Sigmoid colon (tissue), 7 donors: ENCODE measurements at places on chromosomes 3 and 15.

DNA sequence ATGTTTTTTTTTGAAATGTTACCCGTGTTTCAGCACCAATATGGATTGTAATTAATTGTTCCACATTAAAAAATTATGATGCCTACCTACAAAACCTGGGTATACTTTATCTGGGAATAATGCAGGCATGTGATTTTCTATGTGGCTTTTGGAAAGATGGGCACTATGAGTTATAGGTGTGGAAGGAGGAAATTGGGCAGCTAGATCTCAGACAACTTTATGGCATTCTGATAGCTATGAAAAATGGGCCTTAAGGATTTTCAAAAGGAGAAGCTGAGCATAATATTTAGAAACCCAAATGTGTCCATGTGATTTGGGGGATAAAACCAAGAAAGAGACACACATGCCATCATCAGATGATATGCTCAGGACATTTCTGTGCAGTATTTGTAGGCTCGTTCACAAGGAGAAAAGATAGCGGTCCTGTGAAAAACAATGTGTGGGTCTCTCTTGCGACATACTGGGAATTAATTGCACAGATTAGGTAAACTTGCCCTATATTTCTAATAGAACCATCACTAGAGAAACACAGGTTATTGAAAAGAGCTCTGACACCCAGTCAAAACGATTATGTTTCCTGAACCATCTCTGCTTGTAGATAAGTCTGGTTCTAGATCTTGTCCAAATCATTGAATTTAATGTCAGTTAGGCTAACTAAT is 35.3 kb downstream of the ARPP21 start:
- no peak overlapping the region for H3K4me3 ChIP-seq
- DNase-seq = no peak
- no peaks in the 10 kb centered on the region for H3K27me3 ChIP-seq
- H3K36me3 ChIP-seq = no peaks in the 10 kb centered on the region
- no peaks in the 10 kb centered on the region for H3K4me1 ChIP-seq
- H3K27ac ChIP-seq = no peak overlapping the region

DNA sequence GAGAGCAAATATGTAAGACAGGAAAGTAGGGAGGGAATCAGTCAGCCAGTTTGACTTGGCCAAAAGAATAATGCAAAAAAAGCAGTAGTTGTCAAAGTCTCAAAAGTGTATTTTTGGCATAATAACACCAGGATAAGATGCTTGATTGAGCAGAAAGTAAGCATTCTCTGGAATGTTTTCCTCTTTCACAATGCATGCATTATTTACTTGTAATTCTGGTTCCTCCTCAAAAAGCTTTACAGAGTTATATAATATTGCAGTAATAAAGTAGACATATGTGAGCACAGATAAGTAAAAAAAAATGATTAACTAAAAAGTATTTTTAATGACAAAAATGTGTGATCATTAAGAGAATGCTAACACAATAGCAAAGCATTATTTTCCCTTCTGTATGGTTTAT is 285.9 kb upstream of the BCHE start:
- DNase-seq = no peak
- no peak overlapping the region for H3K27ac ChIP-seq
- no peaks in the 10 kb centered on the region for H3K4me1 ChIP-seq
- H3K27me3 ChIP-seq = no peaks in the 10 kb centered on the region
- no peaks in the 10 kb centered on the region for H3K36me3 ChIP-seq
- no peak overlapping the region for H3K4me3 ChIP-seq

DNA sequence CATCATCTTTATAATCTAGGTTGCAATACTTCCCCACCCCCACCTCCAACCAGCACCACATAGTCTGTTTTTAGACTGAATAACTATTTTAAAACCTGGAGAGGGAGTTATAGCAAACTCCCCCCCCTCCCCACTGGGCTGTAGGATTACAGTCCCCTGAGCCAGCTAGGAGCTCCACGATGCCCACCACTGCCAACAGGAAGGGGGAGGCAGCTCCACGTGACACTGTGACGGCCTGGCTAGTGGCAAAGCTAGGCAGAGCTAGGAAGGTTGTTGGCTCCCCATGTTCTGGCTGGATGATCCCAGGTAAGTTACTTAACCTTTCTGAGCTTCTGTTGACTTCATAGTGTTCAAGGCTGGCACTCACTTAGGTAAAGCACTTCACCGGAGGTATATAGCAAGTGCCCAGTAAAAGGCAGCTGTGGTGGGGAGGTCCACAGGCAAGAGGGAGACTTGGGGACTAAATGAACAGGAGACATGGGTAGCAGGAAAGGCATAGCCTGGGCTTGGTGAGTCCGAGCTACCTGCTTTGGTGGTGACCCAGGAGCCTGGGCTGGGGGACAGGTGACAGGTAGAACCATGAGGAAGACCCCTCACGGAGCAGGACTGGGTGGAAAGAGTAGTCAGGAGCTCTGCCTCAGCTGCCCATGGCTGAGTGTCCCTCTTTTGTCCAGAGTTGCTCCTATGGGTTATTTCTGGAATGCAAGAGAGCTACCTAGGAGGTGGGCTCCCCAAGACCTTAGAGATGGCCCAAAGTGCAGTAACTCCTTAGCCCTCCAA is 4.0 kb upstream of the TBC1D21 start:
- H3K27me3 ChIP-seq = peaks cover 36% of the 10 kb centered on the region
- H3K4me3 ChIP-seq = no peak overlapping the region
- no peak for DNase-seq
- no peaks in the 10 kb centered on the region for H3K36me3 ChIP-seq

DNA sequence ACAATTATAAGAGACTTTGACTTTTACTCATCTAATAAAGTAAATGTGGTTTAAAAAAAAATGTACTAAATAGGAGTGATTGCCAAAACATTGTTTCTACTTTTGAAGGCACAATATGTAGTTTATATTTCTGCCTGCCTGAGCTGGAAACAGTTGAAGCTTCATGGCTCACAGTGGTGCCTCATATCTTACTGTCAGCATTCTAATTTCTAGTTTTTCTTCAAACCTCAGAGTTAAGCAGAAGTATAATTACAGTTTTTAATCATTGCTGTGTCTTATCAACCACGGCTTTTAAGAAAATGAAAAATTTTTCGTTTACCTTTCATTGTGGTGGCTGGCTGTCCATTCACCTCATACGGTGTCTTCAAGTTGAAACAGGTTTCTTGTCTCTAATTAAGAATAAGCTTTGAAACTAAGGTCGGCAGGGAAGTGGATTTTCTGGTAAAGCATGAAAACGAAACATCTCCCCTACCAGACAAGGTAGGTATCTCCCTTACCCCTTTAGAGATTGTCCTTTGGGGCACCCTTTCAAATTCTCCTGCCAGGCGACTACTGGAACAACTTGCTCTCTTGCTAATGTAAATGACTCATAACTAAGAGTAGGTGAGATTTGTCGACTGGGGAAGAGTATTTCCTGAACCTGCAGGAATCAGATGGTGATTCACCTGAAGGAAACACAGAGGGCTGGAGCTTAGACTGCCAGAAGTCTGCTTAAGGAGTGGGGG is at the start of gene GPR87:
Gene GPR87 (minus strand): TSS at position 554 of the 725 bp plus-strand sequence. CDS start 16,720 bp downstream, outside the sequence.
- DNase-seq = no peak
- no peaks in the 10 kb centered on the region for H3K27me3 ChIP-seq
- H3K36me3 ChIP-seq = no peaks in the 10 kb centered on the region
- no peak within 1 kb of the TSS for H3K27ac ChIP-seq

GRCh38 chr15:72437650-72438316 is 36.3 kb upstream of the ARIH1 start:
- no peaks in the 10 kb centered on the region for H3K27me3 ChIP-seq
- no peaks in the 10 kb centered on the region for H3K4me1 ChIP-seq

GRCh38 chr3:65439641-65440284 is 599.0 kb downstream of the MAGI1 start:
- no peak overlapping the region for H3K27ac ChIP-seq
- no peaks in the 10 kb centered on the region for H3K36me3 ChIP-seq
- no peaks in the 10 kb centered on the region for H3K27me3 ChIP-seq
- no peaks in the 10 kb centered on the region for H3K4me1 ChIP-seq
- no peak overlapping the region for H3K4me3 ChIP-seq

DNA sequence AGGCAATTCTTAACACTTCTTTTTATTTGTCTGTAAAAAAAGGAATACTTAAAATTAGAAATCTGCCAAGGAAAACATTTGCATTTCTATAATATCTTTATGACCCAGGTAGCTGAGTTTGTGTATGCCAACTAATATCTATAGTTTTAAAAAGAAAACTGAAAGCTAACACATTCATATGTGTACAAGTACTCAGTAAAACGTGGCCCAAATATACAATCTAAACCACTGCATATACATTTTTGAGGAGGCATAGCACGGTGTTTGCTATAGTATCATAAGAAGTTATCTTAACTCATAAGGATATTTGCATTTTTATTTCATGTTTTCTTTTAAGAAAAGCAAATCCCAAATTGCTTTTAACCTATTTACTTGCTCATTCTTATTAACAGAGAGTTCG is 172.7 kb downstream of the ZBTB20 start:
- H3K4me1 ChIP-seq = peaks cover 3% of the 10 kb centered on the region
- H3K4me3 ChIP-seq = no peak overlapping the region
- no peak overlapping the region for H3K27ac ChIP-seq
- DNase-seq = no peak
- peaks cover 5% of the 10 kb centered on the region for H3K36me3 ChIP-seq

GRCh38 chr3:183259621-183260020 is 6.6 kb downstream of the B3GNT5 start:
- no peaks in the 10 kb centered on the region for H3K27me3 ChIP-seq
- no peak for DNase-seq
- H3K27ac ChIP-seq = peak overlapping the region; percentile 38
- H3K4me3 ChIP-seq = no peak overlapping the region

DNA sequence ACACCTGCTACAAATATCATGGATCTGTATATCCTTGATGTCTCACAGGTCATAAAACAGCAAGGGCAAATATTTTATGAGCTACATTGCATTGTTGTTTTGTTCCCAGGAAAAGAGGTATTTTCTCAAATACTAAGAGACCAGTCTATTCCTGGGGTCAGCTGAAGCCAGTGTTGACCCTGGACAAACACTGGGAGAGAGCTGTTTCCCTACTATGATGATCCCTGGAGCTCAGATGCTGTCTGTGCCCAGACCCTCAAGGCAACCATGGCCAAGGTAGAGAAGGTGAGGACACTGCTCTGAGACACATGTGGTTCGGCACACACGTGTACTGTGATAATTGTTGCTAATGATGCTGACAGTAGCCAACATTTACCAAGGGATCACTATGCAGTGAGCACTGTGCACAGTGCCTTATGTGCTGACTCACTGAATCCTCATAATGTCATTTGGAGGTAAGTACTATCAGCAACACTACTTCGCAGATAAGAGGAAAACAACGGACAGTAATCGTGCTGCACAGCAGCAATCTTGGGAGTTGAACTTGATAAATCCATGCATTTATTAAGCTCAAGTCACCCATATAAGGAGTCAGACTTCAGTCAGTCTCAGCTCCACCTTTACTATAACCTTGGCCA is 943.6 kb downstream of the FHIT start:
- H3K4me1 ChIP-seq = no peaks in the 10 kb centered on the region
- no peaks in the 10 kb centered on the region for H3K36me3 ChIP-seq
- H3K27ac ChIP-seq = no peak overlapping the region
- no peak for DNase-seq

DNA sequence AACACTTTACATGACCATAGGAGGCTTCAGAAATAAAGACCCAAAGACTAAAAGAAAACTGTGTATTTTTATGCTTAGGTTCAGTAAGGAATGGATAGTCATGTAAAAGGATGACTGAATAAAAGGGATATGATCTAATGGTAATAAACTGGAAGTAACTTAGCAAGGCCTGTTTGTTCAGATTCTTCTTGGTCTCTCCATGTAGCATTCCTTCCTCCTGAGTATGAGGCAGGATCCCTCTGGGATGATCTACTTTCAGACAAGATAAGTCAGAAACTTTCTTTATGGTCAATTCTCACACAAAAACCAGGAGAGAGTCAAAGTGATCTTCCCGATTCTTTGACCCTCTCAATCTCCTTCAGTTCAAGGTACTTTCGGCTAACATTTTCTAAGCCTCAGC is 340.8 kb upstream of the DCBLD2 start:
- no peak overlapping the region for H3K4me3 ChIP-seq
- H3K27me3 ChIP-seq = no peaks in the 10 kb centered on the region
- no peaks in the 10 kb centered on the region for H3K4me1 ChIP-seq
- no peak for DNase-seq
- no peaks in the 10 kb centered on the region for H3K36me3 ChIP-seq

- H3K36me3 ChIP-seq = no peaks in the 10 kb centered on the region
- H3K4me1 ChIP-seq = no peaks in the 10 kb centered on the region
Observed at GRCh38 chr3:86782286-86782685, 208.7 kb downstream of the VGLL3 start.

GRCh38 chr3:79751703-79752102 is 16.1 kb downstream of the ROBO1 start:
- H3K27ac ChIP-seq = no peak overlapping the region
- H3K27me3 ChIP-seq = no peaks in the 10 kb centered on the region
- H3K4me3 ChIP-seq = no peak overlapping the region
- H3K36me3 ChIP-seq = no peaks in the 10 kb centered on the region
- DNase-seq = no peak

DNA sequence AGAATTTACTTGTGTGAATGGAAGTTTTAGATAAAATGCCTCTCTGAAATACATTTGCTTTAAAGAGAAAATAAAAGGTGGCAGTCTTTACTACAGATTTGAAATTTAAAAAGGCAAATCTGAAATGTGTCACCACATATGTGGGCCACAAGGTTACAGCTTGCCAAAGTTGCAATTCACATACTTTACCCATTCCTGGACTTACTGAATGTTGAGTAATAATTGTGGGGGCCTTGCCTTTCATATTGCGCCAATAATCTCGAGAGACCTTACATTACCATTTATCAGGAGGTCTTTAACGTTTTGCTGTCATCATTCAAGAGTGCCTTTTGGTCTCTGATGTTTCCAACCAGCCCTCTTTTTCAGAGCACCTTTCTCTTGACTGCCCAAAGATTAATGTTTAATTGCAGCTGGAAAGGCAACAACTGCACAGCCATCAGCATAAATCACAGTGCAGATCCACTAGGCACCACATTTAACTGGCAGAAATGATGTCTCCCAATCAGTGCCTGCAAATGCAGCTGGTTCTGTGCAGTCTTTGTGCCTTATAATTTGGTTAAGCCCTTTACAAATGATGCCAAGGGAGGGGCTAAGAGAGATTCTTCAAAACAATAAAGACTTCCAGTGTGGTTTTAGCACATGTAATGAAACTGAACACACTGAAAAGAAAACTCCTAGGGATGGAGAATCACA is 206.8 kb downstream of the MAGI1 start:
- no peaks in the 10 kb centered on the region for H3K4me1 ChIP-seq
- DNase-seq = no peak
- no peaks in the 10 kb centered on the region for H3K27me3 ChIP-seq
- H3K27ac ChIP-seq = no peak overlapping the region

DNA sequence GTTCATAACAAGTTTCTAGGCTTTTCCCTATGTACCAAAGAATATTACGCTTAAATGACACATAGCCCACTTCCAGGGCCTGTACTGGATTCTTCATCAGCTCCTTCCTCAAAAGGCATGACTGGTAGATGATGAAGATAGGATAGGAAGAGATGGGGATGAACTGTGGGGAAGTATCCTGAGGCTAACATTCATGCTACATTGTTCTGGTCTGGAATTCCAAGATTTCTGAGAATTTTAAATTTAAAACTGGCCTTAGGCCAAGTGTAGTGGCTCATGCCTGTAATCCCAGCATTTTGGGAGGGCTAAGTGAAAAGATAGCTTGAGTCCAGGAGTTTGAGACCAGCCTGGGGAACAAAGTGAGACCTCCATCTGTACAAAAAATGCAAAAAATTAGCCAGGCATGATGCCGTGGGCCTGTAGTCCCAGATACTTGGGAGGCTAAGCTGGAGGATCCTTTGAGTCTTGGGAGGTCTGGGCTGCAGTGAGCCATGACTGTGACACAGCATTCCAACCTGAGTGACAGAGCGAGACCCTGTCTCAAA is 160.1 kb upstream of the PLAAT1 start:
- H3K36me3 ChIP-seq = no peaks in the 10 kb centered on the region
- no peaks in the 10 kb centered on the region for H3K27me3 ChIP-seq
- no peak overlapping the region for H3K27ac ChIP-seq
